Skin of body (tissue), 3 donors: ENCODE measurements at places on chromosomes 1 and 21. TPM values are rescaled to one million over a fixed set of nuclear protein-coding genes. Genes with fewer than 3 reads are reported as not detected.

DNA sequence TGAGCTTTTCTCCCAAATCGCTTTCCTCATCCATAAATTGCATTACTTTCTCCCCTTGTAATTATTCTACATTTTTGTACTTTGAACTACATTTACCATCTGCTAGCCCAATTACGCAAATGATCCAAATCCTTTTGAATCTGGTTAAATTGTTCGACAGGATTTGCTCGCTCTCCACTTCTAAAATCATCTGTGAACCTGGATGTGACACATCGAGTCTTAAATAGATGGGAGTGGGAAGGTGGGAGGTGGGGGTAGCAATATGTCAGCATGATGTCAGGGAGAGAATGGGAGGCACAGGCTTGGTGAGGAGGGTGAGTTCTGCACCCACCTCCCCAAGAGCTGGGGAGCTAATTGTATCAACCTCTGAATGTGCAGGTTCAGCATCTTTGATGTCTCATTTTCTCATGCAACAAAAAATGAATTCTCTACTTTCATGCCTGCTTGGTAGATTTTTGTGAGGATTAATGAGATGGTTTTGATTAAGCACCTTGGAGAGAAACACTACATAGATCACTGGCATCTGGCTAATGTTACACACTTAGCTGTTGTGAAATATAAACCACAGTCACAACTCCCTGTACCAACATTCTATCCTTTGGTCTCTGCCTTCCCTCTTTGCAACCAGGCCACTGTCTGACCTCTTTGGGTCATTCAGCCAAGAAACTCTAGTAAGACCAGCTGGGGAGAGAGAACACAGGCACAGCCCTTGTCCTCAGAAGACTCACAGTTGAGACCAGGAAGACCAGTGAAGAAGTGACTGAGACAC lies 165.1 kb downstream of the DAB1 start:
- DNase-seq, result no peak

The KIAA1614 gene
- 4.5 TPM for total RNA-seq

DNA sequence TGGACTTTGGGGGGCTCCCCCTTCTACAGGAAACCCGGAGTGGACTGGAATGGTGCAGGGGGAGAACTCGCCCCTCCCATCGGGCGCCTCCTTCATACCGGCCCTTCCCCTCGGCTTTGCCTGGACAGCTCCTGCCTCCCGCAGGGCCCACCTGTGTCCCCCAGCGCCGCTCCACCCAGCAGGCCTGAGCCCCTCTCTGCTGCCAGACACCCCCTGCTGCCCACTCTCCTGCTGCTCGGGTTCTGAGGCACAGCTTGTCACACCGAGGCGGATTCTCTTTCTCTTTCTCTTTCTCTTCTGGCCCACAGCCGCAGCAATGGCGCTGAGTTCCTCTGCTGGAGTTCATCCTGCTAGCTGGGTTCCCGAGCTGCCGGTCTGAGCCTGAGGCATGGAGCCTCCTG lies at the start of gene TNFRSF14:
Gene TNFRSF14 (plus strand): TSS at position 95 of the 401 bp plus-strand sequence. CDS start 294 bp downstream, at position 389.
- no peak for DNase-seq

DNA sequence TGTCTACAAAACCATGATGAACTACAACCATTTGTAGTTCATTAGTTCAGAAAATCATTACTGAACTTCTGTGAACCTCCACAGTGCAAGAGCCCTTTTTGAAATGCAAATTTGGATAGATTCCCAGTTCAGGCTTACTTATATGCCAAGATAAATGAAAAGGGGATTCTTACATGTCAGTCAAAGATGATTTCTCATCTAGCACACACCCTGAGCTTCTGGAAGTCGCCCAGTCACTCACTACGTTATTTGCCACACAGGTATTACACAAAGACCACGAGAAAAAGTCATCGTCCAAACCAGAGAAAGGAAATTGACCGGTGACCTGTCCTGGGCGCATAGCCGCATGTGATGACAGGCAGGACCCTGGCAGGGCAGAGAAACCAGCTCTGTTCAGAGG lies 41.8 kb downstream of the ETS2 start:
- DNase-seq, result peak; percentile 41
